Activated CD4-positive, alpha-beta T cell treated with anti-CD3 and anti-CD28 coated beads for 1 hour (primary cell): ENCODE measurements at places on chromosomes 6 and 20.

DNA sequence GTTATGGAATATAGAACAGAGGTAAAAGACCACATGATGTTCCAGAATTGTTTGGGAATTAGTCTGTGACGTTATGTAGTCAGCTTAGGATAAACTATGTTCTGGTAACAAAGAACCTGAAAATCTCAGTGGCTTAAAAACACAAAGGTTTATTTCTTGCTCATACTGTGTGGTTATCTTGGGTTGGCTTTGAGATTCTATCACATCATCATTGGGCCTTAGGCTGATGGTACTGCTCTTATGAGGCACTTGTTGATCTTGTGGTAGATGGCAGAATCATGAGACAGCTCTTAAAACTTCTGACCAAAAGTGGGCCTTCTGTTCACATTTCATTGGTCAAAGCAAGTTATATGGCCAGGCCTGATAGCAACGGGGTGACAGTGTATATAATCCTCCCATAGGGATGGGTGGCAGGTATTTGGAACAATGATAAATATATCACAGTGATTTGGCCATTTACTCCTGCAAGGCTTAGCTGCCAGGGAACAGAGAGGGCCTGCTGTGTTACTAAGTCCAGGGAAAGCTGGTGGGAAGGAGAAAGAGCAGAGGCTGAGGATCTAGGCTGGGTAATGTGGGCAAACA, 13.5 kb downstream of the DHX35 start:
- no peak for DNase-seq

GRCh38 chr20:62797671-62798532, 1.6 kb downstream of the MRGBP start:
- DNase-seq: no peak

DNA sequence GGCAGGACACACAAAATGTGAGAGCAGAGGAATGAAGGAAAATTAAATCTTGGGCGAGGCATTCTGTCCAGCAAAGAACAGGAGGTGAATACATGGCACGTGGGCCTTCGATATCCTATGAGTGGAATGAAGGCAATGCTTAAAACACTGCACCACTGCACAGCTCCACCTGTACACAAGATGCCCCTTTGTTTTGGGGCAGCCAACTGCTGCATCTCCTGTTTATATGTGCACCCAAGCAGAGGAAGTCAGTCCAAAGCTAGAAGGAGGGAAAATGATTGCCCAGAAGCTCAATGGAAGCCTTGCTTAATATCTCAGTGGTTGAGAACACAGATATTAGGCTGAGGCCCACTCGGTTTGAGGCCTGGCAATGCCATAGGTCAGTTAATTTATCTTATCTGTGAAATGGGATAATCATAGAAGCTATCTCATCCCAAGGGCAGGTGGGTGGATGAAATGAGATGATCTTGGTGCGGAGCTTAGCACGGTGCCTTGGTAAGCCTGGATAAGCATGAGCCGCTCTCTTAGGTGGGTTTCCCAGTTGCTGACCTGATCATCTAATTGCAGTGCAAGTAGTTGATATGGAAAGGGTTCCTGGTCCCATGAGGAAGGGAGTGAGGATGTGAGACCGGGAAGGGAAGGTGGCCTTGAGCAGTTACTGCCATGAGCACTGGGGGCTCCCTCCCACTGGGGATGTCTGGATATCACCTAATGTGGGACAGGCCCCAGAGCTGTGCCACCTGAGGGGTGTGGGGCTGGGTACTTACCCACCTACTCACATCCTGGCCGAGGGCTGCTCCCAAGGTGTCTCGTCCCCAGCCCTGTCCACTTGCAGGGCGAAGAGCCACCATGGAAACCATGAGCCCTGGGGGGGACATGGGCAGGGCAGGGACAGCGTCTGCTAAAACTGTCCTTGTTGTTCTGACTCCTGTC, 9.9 kb downstream of the BANF2 start:
- no peak for DNase-seq

DNA sequence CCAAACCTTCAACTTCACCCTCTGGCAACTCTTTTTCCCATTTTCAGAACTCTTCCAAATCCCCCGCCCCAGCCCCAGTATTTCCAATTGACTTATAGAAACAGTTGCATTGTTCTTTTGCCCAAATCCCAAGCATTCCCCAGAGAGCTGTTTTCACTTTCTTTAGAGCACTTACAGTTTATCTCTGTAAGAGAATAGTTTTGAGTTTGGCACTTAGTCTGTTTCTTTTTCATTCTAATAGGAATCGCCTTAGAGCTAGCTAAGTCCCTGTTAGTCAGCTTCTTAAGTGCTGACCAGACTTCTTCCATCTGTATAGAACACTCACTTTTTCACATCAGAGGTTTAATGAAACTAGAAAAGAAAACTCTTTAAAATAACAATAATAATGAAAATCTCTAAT, 374.2 kb upstream of the FLRT3 start:
- DNase-seq: no peak

GRCh38 chr20:41587956-41588355, 30.2 kb downstream of the CHD6 start:
- DNase-seq: no peak

- no peak for DNase-seq
These were observed 599.7 kb upstream of the MMS22L start for GRCh38 chr6:97882755-97883154.

DNA sequence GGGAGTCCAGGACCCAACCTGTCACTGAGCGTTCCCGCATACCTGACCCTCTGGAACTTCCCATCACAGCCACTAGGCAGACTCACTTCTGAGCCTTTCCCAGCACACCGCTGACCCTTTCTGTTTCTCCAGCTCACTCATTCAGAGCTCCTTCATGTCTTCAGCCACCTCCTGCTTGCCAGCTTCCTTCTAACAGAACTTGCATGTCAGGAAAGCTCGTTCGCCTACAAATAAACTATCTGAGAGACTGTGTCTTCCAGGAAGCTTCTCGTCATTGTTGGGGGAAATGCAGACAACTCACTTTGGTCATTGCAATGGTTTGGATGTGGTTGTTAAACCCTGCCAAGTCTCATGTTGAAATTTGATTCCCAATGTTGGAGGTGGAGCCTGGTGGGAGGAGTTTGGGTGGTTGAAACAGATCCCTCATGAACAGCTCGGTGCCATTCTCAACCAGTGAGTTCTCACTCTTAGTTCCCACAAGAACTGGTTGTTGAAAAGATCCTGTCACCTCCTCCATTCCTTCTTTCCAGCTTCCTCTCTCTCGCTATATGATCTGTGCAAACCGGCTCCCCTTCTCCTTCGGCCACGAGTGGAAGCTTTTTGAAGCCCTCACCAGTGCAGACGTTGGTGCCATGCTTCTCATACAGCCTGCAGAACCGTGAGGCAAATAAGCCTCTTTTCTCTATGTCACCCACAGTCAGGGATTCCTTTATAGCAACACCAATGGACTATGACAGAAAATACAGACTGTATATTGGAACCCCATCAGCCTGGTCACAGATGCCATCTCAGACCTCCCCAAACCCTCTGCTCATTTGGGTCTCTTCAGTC, 1.4 kb upstream of the MUC21 start:
- DNase-seq: no peak

- no peak for DNase-seq
These were observed 404.7 kb upstream of the RUNX2 start for GRCh38 chr6:44923444-44923843.

GRCh38 chr6:125346926-125347563, 45.3 kb upstream of the HDDC2 start:
- no peak for DNase-seq

DNA sequence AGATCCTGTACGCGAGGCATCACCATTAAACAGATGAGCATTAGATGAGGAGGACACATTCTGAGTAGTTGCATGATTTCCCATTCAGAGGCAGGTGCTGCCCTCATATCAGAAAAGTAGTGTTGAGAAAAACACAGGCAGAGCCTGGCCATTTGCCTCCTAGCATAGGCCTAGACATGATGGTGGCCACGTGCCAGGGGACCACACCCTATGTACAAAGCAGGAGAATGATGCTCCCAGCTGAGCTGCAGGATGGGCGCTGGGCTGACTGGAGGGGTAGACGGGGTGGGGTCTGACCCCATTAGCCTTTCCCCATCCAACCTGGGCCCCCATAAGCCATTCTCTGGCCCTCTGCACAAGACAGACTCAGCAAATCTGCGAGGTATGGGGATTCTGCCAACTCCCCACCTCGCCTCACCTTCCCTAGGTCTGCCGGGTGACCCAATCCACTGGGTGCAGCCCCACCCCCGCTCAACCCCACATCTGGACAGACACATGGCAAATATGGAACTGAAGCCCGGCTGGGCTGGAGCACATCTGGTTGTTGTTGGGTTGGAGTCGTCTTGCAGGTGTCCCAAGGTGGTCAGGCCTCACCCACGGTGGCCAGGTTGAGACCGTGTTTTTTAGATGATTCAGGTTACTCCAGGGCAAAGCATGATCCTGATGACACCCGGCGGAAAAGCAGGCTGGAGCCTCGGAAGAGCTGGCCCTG, 13.9 kb downstream of the PI16 start:
- DNase-seq: no peak

DNA sequence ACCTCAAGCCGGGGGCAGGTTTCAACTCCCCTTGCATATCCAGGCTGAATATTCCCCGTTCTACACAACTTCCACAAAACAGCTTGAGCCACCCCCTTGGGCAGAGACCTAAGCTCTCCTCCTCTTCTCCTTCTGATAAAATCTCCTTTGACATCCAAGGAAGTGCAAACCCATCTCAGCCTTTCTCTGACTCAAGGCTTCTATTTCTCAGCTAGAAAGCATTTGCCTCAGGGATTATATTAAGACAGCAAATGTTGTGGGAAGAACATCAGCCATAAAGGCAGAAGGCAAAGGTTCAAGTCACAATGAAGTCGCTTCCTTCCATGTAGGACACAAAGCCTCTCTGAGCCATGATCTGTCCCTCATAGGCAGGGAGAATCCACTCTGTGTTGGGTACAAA, 386.6 kb upstream of the ARID1B start:
- no peak for DNase-seq

GRCh38 chr20:20261159-20261558, 106.7 kb upstream of the INSM1 start:
- no peak for DNase-seq

GRCh38 chr6:113182370-113183141, 674.6 kb upstream of the MARCKS start:
- DNase-seq: no peak

- DNase-seq: no peak
These were observed 32.1 kb upstream of the NR2E1 start for GRCh38 chr6:108133594-108134179.

- DNase-seq: no peak
These were observed 692.1 kb downstream of the HTR1B start for GRCh38 chr6:76771059-76771634.

- no peak for DNase-seq
These were observed 56.4 kb upstream of the RPS6KA2 start for GRCh38 chr6:166683477-166683876.

DNA sequence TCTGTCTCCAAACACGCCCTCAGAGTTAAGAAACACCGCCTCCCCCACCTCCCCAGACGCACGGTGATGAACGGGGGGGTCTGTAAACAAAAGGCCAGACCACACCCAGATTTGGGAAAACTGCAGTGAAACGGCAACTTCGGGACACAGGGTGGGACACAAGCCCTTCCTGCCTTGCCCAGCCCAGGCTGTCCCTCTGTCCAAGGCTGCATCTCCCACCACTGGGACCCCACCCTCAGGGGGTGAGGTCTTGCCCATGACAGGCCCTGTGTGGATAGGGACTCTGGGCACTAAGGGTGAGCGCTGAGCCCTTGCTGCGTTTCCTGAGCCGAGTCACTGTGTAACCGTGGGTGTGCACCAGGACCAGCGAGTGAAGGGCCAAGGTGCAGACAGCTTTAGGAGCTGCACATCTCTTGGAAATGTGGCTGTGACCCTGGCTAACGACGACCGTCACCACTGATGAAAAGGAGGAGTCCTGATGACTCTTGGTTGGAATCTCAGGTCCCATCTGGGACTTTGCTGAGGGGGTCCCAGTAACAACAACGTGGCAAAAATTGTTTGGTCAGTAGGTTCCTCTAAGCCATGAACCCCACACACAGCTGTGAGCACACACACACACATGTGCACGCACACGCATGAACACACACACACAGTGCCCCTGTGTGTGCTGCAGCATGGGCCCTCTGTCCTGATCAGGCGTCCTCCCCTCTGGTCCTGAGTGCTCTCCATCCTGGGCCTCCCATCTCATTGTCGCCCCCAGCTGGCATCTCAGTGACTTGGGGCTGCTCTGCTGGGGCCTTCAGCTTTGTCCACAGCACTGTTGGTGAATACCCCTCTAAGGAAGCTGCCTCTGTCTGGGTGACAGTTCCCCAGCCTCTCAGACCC, 100.6 kb downstream of the RAMACL start:
- DNase-seq: no peak

GRCh38 chr6:104418125-104418524, 441.6 kb downstream of the HACE1 start:
- DNase-seq: no peak

DNA sequence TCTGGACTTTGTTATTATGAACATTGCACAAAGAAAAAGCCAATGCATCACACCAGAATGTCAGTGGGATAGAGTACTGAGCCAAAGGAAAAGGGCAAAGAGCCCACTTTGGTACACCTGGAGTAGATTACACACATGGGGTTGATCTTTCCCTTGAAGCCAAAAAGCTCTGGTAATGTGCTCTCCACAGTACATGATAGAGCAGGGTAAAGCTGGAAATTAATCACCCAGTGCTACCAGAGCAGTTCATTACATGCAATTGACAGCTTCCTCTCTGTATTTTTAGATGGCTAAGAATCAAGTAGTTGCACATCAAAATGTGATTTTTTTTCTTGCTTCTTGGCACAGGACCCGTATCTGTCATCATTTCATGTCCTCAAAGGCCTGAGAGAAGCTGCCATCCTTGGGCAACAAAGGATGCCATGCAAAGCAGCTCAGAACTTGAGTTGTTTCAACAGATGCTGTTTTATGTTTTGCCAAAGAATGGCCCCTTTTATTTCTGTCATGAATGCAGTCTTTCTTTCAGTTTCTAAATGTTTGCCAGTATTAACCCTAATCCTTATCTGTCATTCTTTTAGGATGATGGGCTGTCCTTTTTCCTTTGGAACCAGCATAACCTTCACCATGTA, 88.1 kb downstream of the HDGFL1 start:
- no peak for DNase-seq

DNA sequence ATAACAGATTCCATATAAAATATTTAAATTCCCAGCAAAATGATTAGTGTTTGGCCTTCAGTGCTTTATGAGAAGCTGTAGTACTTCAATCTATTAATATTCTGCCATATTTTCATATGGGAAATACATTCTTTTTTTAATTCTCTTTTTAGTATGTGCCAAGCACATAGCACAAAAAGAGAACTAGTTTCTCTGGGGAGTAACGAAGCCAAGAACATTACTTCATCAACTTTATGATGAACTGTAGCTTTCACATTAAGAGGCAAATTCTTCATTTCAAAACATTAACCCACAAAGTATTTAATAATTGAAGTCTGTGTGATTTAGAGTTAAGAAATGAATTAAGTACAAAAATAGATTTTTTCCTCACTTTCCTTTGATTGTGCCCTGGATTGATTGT, 281.0 kb upstream of the EYS start:
- DNase-seq: no peak

DNA sequence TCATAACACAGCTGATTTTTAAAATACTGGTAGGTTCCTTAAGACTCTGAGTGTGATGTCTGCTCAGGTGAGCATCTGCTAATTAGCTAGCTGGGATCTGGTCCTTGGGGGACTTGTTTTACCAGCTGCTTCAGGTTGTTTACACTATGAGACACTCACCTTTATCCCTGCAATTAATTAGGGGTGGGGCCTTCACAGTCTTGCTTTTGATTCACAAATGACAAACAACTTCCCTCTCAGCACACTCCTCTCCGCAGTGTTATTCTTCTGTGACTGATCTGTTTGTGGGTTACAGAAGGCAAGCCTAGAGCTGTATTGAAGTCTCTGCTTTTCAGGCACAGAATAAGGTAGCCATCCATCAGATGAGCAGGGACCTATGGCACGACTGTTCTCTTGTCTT, 62.0 kb upstream of the CD83 start:
- DNase-seq: no peak
